ENCODE measurements at places on chromosomes 3 and 15.

- no peak for DNase-seq
Measured at GRCh38 chr3:104635872-104636580, 730.7 kb upstream of the ALCAM start.

- no peak for DNase-seq
Measured at GRCh38 chr3:30747771-30748281, 141.4 kb downstream of the TGFBR2 start.

DNA sequence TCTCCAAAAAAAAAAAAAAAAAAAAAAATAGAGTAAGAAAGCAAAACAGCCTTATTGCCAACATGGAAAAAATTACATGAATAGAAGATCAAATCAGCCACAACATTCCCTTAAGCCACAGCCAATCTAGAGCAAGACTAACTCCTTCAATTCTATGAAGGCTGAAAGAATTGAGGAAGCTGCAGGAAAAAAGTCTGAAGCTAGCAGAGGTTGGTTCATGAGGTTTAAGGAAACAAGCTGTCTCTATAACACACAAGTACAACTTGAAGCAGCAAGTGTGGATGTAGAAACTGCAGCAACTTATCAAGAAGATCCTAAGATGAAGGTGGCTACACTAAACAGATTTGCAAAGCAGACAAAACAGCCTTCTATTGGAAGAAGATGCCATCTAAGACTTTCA lies 9.3 kb downstream of the PARL start:
- no peak for DNase-seq

- DNase-seq: no peak
Measured at GRCh38 chr3:56864090-56864489, 62.3 kb upstream of the ARHGEF3 start.

DNA sequence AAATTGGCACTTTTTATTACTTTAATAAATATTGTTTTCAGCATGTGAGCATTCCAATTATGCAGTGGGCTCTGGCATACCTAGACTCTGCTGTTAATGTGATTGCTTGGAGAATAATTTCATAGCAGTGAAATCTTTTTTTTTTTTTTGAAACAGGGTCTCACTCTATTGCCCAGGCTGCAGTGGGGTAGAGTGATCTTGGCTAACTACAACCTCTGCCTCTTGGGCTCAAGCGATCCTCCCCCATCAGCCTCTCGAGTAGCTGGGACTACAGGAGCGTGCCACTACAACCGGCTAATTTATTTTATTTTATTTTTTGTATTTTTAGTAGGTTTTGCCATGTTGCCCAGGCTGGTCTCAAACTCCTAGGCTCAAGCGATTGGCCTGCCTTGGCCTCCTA lies 14.6 kb upstream of the CORO2B start:
- no peak for DNase-seq

DNA sequence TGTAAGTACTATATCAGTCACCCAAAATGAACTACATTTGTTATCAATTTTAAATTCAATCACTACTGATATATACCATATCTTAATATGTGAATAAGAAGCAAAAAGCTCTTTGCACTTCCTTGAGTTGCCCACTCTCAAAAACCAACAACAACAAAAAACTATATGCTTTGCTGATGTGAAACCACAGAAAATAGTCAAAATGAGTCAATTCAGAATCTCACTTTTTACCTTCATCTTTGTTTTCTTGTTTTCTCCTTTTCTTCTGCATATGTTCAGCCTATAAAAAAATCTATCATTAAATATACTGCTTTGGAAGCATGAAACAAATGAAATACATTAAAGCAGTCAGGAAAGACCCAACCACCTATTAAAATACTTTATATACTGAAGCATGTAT lies 80.7 kb downstream of the UBR1 start:
- no peak for DNase-seq

Data from GM18507 (cell line).